ENCODE measurements at places on chromosomes 16 and 17.
A peak's percentile ranks its signal among the peaks of the same experiment; 100 is the strongest.

DNA sequence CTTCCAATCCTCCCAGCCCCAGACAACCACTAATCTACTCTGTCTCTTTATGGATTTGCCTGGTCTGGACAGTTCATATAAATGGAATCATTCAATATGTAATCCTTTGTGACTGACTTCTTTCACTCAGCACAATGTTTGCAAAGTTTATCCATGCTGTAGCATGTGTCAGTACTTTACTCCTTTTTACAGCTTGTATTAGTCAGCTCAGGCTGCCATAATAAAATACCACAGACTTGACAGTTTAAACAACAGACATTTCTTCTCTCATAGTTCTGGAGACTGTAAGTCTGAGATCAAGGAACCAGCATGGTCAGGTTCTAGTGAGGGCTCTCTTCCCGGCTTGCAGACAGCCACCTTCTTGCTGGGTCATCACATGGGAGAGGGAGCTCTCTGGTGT lies 41.3 kb downstream of the GPRC5B start:
- no peak for DNase-seq

GRCh38 chr17:11340803-11341202 lies 99.8 kb downstream of the SHISA6 start:
- DNase-seq: no peak

GRCh38 chr17:31581491-31581890 lies 190.0 kb downstream of the RAB11FIP4 start:
- no peak for DNase-seq

- no peak for DNase-seq
Measured at GRCh38 chr17:12068946-12069345, 48.3 kb downstream of the MAP2K4 start.

GRCh38 chr17:73613271-73614233 lies 30.7 kb downstream of the SDK2 start:
- peak; percentile 91 for DNase-seq

DNA sequence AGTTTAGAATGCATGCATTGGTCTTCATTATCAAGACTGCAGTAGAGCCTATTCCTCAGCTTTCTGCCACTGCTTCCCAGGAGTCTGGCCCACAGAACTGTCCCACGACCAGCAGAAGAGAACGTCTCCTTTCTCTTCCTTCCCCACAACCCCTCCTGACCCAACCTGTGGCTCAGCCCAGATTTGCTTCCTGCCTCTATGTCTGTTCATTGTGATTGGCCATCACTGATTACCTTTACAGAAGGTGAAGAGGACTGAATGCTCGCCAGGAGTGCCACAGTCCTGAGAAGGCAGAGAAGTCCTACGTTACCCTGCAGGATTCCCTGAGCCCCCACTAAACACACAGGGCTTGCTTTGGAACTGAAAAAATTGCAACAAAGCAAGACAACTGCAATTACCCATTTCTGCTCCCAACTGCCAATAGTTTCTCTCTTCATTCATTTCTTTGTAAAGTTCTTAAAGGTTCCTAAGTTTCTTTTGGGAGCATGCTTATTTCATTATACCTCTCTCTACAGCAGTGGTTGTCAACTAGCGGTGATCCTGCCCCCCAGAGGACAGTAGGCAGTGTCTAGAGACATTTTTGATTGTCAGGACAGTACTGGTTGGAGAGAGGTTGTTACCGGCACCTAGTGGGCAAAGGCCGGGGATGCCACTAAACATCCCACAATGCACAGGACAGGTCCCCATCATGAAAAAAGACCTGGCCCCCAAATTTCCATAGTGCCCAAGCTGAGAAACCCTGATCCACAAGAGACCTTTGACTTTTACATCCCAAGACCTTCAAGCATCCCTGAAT lies 4.5 kb upstream of the NAT9 start:
- peak; percentile 82 for DNase-seq

DNA sequence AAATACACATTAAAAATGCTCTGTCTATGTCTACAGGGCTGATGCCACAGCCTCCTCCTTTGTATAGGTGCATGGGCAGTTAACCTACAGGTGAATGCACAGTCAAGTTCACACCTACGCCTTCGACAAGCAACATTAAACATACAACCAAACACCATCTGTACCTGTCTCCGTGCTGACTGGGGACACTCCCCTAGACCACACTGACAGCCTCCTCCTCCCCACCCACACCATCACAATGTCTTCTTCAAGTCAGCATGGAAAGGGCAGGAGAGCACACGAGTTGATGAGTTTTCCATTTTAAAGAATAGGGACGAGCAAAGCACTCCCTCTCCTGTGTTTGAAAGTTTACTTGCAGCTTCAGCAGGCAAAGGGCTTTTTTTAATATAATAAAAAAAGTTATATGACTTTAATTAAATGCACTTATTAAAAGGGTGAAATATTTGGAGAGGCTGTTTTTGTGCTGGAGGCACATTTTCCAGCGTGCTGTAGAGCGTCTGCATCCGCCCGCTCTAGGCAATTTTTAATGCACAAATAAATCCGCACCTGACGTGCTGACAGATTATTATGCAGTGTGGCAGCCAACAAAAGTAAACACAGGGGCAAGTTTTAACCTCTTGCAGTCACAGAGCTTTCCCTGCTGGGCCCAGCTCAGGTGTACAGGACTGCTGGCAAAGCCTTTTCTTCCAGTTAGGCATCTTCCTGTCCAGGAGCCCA lies 367.9 kb downstream of the SOX9 start:
- no peak for DNase-seq

DNA sequence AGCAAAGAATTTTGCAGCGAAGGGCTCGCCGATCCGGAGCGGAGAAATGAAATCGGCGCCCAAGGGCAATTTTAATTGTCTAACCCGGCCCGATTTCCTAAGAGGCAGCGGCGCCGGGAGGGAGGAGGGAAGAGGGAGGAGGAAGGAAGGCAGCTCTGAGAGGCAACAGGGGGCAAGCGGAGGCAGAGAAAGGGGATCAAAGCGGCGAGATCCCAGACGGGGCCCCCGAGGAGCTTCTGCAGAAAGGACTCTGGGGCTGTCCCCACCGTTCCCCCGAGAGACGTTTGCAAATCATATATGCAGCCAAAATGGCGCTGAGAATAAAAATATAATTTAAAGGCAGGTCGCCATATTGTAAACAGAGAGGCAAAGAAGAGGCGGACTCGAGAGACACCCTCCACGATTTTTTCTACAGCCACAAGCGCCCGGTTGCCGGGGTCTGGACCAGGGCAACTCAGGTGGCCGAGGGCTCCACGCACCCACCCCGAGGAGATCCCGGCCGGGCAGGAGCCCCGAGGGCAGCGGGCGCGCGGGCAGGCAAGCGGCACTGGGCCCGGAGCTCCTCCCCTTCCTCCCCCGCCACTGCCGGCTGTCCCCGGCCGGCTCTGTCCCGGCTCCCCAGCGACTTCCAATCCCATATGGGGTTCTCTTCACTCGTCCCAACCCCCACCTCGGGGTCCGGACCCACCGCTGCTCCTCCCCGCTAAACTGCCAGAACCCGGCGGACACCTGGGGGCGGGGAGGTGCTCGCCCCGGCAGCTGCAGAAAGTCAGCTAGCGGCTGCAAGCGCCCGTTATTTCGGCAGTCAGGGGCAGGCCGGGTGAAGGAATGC lies 1.9 kb downstream of the PHF12 start:
- DNase-seq: peak; percentile 83

DNA sequence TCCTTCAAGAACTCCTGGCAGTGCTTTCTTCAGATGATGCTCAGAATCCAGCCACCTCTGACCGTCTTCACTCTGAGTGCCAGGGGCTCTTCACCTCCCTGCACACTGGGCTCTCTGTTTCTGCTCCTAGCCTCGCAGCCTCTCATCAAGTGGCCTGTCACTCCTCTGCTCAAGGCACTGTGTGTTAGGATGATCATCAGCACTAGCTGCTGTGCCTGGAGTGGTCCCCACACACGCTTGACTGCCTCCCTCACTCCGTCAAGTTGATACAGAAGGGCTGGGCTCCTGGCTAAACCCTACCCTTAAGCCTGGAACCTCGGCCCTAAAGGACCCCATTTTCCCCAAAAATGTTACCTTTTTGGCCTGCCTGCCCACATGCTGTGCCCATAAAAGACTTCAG lies 15.6 kb downstream of the KRT9 start:
- DNase-seq: no peak

- DNase-seq: peak; percentile 59
Measured at GRCh38 chr17:29726715-29727252, 104.1 kb upstream of the CORO6 start.

DNA sequence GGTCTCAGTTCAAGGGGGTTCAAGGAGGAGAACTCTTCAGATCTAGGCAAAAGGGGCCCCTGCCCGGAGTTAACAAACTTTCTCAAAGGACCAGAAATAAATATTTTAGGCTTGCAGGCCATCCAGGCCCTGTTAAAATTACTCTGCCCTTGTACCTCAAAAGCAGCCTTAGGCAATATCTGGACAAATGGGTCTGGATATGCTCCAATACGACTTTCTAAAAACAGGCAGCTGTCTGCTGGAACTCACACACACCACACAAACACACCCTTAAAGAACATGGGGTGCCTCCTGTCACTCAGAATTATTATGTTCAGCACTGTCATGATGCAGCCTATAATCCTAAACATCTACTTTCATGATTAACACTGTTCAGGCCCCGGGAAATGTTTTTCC lies 75.5 kb downstream of the TMEM132E start:
- no peak for DNase-seq

GRCh38 chr17:60127068-60128064 lies 22.4 kb upstream of the CA4 start:
- DNase-seq: no peak

GRCh38 chr16:8194794-8195193 lies 395.5 kb downstream of the TMEM114 start:
- DNase-seq: peak; percentile 58

DNA sequence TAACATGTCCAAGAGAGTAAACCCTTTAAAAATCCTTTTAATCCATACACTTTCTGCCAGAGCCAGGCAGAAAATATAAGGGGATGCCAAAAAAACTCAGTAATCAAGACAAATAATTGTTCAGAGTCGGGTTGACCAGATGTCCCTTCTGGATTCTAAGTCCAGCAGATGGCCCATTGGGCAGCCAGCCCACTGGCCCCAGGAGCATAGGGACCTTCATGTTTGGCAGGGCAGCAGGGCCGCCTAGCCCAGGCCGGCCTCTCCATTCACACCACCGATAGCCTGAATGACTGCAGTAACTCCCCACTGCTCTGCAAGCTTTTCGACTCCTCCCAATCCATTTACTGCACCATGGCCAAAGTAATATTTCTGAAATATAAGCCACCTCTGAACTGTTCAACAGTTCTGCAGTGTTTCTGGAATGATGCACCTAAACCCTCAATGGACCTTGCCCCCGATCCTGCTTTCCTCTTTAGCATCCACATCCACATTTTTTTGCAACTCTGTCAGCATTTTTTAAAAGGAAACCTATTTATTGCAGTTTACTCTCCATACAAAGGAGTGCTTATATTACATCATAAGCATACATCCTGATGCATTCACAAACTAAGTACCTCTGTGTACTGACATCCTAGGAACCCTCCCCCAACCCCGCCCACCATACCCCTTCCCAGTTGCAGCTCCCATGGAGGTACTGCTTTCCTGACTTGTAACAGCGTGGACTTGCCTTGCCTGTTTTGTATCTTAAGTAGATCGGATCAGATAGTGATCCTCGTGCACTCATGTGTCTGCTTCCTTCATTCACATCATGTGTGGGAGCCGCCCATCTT lies 46.4 kb downstream of the LDHD start:
- no peak for DNase-seq

DNA sequence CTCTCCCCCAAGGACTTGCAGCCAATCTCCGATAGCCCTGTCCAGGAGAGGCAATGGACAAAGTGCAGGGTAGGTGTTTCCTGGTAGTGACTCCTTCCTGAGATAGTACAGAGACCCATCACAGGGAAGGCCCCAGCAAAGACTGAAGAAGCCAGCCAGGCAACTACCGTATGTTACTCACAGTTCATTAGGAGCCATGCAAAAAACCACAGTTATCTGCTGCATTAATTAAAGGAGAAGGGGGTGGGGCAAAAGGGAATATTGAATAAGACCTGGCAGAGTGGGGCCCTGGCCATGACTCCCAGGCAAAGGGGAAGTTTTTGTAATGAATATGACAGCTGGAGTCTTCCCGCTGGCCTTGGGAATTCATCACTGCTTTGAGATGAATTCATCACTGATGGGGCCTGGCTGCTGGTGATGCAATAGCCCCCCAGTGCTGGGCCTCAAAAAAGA lies 2.5 kb upstream of the SLC13A2 start:
- DNase-seq: no peak

DNA sequence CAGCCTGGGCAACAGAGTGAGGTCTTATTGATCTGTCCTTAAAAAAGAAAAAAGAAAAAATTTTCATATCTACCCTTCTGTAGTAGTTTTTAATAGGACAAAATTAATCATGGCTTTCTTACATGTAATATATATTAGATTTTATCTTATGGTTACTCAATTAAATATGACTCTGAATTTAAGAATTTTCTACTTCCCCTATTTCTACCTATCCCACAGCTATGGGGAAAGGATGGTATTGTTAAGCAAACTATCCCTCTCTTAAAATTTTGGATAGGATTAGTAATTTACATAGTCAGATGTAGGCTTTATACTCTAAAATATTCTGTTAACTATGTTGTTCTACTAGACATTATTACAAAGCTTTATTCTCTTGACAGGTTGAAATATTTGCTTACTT lies 62.5 kb downstream of the NQO1 start:
- no peak for DNase-seq

DNA sequence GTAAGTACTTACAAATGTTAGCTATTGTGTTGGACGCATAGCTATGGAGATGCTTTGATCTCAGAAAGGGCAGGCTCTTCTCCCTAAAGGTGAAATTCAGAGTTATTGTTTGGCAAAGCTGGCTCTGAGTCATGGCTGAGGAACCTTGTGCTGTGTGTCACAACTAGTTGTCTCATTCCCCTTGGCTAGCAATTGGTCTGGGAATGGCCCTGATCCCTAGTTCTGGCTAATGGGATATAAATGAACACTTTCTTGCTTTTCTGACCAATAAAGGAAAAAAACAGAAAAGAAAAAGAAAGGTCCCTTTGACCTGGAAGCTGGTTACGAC lies 210.6 kb downstream of the MAP2K4 start:
- peak; percentile 22 for DNase-seq

DNA sequence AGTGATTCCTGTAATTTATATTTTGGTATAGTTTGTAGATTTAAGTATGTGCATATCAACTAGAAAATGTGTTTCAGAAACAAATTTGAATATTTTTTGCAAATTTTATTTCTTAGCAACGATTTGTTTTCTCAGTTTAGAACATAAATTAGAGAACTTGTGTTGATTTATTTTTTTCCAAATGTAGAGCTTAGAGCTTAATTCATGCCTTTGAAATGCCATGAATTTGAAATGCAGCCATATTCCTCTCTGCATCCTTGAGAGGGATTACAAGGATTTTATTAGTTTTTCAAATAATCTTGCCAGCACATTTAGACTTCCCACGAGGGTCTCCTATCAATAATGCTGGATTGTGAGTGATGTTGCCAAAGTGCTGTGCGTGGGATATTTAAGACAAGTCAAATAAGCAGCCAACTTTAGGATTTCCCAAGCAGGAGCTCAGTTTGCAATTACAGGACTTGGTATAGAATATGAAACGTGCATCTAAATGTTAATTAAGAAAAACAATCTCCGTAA lies 6.7 kb upstream of the SMPD3 start:
- no peak for DNase-seq
